Astrocyte of the hippocampus (primary cell): ENCODE measurements at places on chromosomes 4 and X.

DNA sequence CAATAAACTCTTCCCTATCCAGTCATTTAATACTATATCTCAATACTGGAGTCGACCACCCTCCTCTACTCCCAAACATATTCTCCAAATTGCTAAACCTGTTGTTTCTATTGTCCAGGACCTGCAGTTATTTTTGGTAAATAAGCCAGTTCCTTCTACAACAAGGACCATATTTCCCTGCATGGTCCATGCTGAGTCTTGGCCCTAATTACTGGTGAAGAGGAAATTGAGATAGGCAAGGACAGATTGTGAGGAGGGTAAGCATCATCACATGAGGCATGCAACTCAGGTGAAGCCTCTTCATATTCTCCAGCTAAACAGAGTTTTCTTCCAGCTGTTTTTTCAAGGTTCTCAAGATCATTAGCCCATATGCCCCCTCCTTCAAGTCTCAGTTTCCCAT is 1193.6 kb downstream of the RAPGEF2 start:
- DNase-seq = no peak

DNA sequence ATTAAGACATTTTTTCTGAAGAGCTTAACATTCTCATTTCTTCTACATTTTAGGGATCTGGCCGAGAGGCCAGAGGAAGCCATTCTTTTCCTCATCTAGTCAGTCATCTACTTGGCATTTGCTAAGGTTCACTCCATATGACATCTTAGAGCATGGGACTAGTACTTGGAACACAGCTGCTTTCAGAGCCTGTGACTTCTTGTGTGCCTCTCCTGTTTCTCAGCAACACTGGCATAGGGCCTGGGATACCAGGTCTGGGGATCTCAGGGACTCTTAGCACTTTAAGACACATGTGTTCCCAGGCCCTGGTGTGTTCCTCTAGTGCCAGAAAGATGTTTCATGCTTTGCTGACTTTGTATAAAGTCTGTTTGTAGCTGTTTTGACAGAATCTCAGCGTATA is 7.3 kb downstream of the PLP1 start:
- DNase-seq = no peak

GRCh38 chr4:48436318-48436717 is 46.8 kb upstream of the SLC10A4 start:
- no peak for DNase-seq

- no peak for DNase-seq
Observed at GRCh38 chr4:9970399-9971011, 50.8 kb downstream of the SLC2A9 start.

GRCh38 chr4:82145850-82146249 is 227.9 kb downstream of the HNRNPD start:
- DNase-seq = no peak

DNA sequence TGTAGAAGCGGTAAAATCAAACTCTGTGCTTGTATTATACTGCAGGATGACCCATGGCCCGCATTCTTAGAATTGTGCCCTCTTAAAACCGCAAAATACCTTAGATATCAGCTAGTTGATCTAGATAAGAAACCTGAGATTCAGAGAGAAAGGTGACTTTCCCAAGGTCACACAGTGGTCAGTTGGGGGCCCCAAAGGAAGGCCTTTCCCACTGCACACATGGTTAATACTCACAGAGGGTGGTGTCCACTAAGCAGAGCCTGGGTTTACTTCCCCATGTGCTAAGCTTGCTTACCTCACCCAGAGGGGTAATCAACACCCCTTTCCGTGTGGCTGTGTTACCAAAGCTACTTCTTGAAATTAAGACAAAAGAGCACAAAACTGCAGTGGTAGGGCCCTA is 66.3 kb downstream of the RBM47 start:
- no peak for DNase-seq

DNA sequence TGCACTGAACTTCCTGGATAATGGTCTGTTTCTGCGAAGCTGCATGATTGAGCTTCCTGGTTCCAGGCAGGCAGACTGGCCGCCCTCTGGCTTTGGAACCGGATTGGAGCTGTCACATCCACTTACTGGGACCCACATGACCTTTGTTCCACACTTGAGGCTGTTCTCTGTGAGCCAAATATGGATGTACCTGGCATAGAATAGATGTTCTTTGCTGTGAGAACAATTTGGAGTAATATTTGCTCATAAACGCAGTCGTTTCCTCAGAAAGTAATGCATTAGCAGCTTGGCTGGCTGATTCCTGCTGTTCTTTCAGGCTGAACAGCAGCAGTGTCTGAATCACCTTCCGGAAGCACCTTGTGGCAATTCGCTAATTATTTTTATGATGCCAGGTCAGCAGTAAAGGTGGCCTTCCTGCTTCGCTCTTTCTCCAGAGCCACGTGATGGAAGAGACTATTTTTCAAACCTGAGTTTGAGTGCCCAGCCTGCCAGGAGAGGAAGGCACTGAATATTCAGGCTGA is 78.1 kb upstream of the BOD1L1 start:
- DNase-seq = no peak

GRCh38 chr4:151888367-151888866 is 127.6 kb upstream of the GATB start:
- no peak for DNase-seq
